ENCODE measurements at places on chromosomes 2 and 18. TPM values are rescaled to one million over a fixed set of nuclear protein-coding genes. Genes with fewer than 3 reads are reported as not detected.

- DNase-seq, result no peak
Measured at GRCh38 chr18:28715206-28715605, 538.3 kb upstream of the CDH2 start.

GRCh38 chr2:42925742-42926433 lies 133.5 kb upstream of the HAAO start:
- no peak for DNase-seq

ALPP gene
- 0.27 TPM for total RNA-seq

USP34 gene
- total RNA-seq, result 82.6 TPM

GRCh38 chr2:145206496-145207281 lies 686.8 kb upstream of the ZEB2 start:
- no peak for DNase-seq

DNA sequence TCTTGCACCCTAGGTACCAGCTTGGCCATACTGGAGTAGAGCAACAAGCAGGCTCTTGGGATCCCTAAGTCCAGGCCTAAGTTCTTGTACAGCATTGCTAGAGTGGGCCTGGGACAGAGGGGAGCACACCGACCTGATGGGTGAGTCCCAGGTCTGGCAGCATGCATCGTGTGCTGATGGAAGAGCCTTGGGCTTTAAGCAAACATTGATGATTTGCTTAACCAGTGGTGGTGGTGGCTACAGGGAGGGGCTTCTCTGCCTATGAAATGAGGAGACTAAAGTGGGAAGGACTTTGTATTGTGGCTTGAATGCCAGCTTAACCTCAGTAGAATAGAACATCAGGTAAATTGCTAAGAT lies 39.2 kb upstream of the UXS1 start:
- no peak for DNase-seq

GRHL1 gene
- 37.4 TPM for total RNA-seq

TUBB8B gene
- total RNA-seq, result not detected

CASP10 gene
- total RNA-seq, result 1.6 TPM

SERPINB5 gene
- total RNA-seq, result 7.5 TPM

GRCh38 chr18:63067939-63068338 lies 251.6 kb downstream of the BCL2 start:
- DNase-seq, result no peak

TFPI gene
- 9.6 TPM for total RNA-seq

C2orf80 gene
- not detected for total RNA-seq

CTLA4 gene
- not detected for total RNA-seq

KHK gene
- total RNA-seq, result 28.4 TPM

- DNase-seq, result no peak
Measured at GRCh38 chr18:26546170-26546874, 2.0 kb downstream of the KCTD1 start.

DNA sequence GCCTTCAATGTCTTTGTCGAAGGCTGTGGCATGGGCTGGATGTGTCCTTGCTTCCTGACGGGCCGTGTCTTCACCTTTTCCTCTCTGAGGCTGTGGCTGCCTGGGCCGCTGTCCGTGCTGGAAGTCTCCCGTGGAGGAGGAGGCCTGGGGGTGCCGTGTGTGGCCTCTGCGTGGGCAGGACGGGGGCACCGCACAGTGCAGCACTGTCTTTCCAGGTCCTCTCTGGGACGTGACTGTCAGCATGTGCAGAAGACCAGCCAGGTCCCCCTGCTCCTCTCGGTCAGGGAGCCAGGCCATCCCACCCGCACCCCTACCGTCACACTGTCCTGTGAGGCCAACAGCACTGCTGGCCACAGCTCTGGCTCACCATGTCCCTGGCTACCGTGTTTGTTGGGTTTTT lies 64.4 kb upstream of the ZNF236 start:
- no peak for DNase-seq

TUBA4B gene
- total RNA-seq, result not detected

DNA sequence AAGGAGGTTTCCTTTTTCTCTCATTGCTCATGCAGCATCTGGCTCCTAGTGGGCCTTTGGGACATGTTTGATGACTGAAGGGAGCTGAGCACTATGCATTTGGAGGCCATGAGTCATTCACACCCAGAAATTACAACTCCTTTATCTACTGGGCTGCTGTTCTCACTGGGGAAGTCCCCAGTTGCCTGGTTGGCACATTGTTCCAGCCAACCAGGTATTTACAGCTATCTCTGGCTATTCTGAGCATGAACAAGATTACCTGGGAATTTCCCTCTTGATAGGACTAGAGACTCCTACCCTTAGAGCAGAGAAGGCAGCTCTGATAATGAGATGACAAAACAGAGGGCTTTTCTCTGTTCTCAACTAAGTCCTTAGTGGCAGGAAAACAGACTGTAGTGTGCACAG lies 206.5 kb downstream of the SETBP1 start:
- DNase-seq, result no peak

DNA sequence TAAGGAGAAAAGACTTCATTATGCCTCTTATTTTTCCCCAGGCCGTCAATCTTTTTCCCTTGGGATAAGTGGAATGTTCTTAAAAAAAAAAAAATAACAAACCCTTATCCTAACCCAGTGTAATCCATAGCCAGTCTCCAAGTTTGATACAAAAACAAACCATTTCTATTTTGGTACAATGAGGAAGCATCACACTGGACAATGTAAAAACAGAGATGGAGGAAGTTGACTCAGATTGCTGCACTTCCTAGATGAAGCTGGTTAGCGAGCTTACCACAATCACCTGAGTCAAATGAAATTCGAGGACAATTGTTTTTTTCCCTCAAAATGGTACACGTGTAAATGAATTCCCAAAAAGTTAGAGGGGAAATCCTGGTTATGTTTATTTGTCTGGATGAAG lies 259.7 kb downstream of the TCF4 start:
- DNase-seq, result no peak

GRCh38 chr2:230010501-230010900 lies 58.2 kb downstream of the SLC16A14 start:
- DNase-seq, result no peak

DNA sequence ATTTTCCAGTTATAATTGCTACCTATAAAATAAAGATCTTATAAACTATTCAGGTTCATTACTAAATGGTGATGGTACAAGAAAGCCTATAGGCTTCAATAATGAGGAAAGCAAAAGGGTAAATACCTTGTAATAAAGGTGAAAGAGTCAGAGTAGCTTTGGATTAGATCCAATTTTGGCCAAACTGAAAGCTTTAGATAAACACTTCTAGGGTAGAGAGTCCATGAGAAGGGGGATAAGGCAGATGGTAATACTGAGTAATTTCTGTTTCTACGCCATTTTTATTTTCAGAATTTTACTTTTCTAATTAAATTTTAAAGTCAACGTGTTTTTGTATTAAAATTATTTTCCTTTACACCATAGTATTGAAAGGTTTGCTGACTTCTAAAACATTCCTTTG lies 9.4 kb downstream of the CASP8 start:
- DNase-seq, result no peak

SP9 gene
- 0.56 TPM for total RNA-seq

INHA gene
- 1.3 TPM for total RNA-seq
